Esophagus mucosa (tissue), 1 donor: ENCODE measurements at places on chromosomes 7 and 10. TPM values are rescaled to one million over a fixed set of nuclear protein-coding genes. Genes with fewer than 3 reads are reported as not detected.

The OPN4 gene
- not detected for total RNA-seq

The NEUROD6 gene
- not detected for total RNA-seq

The GJC3 gene
- total RNA-seq, result 0.20 TPM

The RASA4B gene
- 2.8 TPM for total RNA-seq

GRCh38 chr10:5589011-5589660 is 64.4 kb downstream of the CALML3 start:
- no peak for ATAC-seq

GRCh38 chr7:117217106-117218035 is 105.5 kb downstream of the WNT2 start:
- no peak for ATAC-seq

GRCh38 chr7:129748356-129749109 is 137.0 kb downstream of the NRF1 start:
- no peak for ATAC-seq

DNA sequence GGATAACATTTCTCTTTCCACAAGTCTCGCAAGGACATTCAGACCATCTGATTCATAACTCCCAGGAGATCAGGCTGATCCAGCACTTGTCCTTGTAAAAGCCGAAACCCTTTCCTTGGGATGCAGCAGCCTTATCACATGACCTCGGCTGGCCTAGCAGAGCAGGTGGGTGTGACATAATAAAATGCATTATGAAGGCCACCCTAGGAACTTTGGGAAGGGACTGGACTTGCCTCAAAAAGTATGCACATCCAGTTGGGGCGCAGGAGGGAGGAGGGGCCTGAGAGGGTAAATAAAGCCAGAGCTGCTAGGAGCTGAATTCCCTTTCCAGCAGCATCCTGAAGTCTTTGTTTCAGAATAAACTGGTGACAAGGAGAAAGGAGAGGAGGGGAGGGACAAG is 260.8 kb downstream of the SNX13 start:
- ATAC-seq, result no peak

DNA sequence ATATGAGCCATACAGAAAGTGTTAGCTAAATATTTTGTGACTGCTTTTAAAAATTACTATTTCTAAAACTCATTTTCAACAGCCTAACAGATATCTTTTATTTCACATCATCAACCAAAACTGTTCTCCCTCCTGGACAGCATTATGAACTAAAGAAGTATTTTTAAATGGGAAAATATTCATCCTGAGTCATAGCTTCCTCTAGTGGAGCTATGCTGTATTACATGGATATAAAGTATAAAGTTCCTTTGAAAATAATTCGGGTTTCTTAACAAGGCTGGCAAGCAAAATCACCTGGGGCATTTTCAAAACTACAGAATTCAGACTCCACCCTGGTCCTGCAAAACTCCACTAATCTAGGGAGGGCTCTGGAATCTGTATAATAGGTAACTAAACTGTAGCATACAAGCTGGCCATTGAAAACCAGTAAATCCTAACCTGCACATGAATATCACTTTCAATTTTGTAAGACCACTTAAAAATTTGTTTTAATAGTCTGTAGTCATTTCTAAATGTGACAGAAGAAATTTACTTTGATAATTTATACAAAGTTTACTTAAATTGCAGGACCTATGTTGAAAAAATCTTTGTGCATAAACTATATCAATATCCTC is 53.5 kb downstream of the SCIN start:
- peak; percentile 49 for ATAC-seq

DNA sequence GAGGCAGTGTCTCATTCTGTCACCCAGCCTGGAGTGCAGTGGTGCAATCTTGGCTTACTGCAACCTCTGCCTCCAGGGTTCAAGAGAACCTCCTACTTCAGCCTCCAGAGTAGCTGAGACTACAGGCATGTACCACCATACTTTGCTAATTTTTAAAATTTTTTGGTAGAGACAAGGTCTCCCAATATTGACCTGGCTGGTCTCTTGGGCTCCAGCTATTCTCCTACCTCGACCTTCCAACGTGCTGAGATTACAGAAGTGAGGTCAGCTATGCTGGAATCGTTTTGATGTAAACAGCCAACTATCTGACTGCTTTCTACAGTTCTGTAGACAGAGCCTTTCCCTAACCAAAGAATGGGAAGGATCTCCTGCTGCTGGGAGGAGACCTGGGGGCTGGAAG is 375.8 kb downstream of the GATA3 start:
- no peak for ATAC-seq

- ATAC-seq, result no peak
Observed at GRCh38 chr7:70178211-70178610, 579.9 kb downstream of the AUTS2 start.

- ATAC-seq, result no peak
Observed at GRCh38 chr10:129780198-129780597, 183.9 kb downstream of the EBF3 start.

DNA sequence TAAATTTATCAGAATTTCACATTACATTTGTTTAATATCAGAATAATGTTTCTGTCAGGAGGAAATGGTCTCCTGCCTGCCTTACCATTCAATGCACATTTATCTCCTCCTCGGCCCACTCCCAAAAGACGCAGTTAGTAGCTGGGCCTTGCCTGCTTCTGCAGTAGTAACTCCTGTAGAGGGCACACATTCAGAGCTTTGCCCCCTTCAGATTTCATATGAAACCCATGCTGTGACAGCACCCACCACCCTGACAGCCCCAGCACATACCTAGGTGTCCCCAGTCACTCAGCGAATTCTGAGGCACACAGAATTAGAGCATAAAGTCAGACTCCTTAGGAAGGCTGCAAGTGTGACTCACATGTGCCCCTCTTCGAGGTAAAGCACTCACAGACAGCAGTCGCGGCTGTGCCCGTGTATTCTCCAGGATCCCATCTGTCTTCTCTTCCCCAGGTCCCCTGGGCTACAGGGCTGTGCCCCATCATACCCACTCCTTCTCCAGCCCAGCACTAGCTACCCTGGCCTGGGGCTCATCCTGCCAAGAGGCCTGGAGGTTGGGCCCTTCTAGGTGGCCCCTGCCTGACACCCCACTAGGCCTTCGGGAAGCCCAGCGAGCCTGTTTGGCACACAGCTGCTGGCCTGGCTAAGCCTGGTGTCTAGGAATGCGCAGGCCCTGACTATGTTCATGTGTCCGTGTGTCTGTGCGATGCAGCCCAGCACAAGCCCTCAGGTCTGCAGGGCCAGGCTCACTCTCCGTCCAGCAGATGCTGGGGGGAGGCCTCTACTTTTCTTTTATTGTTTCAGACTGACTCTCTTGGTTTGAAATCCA is 4.7 kb upstream of the DEPP1 start:
- no peak for ATAC-seq

- no peak for ATAC-seq
Observed at GRCh38 chr10:131082991-131083481, 228.5 kb downstream of the TCERG1L start.

DNA sequence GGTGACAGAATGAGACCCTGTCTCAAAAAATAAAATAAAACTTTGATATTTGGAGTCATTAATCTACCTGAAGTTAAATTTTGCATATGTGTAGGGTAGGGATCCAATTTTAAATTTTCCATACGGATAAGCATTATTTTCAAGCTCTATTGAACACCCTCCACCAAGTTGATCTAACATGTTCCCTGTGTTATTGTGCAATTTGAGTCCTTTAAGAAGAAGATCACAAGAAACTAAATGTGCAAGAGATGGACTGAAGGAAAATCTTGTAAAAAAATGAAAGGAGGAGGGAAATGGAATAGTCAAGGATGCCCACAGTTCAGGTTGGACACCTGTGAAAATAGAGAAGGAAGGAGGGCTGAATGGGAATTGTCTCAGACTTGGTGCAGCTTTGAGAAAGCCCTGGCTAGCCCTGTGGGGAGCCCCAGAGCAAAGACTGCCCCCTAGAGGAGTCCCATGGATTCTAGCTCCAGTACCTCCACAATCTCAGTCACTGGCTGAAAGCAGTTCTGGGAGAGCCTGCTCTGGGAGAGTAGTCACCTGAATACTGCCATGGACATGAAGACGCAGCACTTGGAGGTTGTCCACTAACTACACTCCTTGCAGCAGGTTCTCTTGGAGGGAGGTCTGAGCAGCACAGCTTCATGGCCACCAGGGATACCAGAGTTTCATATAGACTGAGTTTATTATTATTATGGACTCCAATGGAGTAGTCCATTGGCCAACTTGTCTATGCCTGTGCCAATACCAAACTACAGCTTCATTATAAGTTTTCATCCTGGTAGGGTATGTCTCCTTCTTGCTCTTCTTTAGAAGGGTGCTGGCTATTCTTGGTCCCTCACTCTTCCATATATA is 5.7 kb upstream of the TIAL1 start:
- ATAC-seq, result peak; percentile 83

DNA sequence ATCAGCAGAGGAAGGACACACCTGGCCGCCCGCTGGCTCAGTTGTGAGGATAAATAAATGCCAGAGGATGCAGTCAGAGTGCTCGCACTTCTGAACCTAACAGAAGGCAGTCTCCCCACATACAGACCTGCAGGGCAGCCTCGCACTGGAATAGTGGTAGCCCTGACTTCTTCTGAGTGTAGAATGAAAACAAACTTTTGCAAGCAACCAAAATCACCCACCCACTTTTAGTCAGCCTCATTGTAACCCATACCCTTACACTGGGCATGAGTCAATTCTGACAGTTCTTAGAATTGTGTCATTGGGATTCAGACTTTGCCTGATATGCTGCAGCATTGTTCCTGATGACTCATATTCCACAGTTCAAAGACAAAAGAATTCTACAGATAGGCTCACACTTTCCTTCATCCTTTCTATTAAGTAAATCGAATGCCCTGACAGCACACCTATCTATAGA is 167.0 kb upstream of the CDK1 start:
- ATAC-seq, result peak; percentile 92

DNA sequence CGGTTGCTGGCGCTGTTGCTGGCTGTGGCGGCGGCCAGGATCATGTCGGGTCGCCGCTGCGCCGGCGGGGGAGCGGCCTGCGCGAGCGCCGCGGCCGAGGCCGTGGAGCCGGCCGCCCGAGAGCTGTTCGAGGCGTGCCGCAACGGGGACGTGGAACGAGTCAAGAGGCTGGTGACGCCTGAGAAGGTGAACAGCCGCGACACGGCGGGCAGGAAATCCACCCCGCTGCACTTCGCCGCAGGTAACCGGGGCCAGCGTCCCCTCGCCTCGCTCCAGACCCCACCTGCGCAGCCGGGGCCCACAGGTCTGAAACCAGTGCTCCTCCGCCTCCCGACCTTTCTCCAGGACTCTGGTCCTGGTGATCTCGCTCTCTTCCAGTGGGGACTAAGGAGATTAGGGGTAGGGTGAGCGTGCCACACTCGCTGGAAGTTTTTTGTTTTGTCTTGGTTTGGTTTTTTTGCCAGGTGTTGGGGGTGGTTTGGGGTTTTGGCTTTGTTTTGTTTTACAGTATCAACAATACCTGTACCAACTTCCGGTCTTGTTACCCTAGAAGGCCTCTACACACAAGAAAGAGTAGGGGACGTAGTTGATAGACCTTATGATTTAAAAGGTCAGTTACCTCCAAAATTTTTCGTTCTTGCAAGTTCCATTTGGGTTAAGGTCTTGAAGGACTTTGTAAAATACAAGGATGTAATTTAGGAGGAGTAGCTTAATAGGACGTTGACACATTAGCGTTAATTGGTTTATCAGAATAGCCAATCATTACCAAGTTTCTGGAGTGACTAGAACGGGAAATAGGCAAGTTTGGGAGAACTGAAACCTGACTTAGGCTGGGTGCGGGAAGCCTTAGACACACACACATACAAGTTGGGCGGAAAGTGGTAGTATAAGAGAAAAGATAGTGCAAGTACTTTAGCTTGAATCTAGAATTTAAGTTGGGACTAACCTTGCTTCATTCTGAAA is 704 bp downstream of the TNKS2 start:
- ATAC-seq, result peak; percentile 52

GRCh38 chr10:1358147-1358546 is 302.0 kb downstream of the WDR37 start:
- ATAC-seq, result no peak

GRCh38 chr7:138207555-138207971 is 131.3 kb downstream of the AKR1D1 start:
- ATAC-seq, result no peak
